ENCODE measurements at places on chromosomes 12 and 14.

GRCh38 chr12:59699421-59700152, 103.8 kb downstream of the SLC16A7 start:
- DNase-seq, result no peak

- DNase-seq, result no peak
Measured at GRCh38 chr14:99523704-99524055, 42.5 kb downstream of the CCNK start.

DNA sequence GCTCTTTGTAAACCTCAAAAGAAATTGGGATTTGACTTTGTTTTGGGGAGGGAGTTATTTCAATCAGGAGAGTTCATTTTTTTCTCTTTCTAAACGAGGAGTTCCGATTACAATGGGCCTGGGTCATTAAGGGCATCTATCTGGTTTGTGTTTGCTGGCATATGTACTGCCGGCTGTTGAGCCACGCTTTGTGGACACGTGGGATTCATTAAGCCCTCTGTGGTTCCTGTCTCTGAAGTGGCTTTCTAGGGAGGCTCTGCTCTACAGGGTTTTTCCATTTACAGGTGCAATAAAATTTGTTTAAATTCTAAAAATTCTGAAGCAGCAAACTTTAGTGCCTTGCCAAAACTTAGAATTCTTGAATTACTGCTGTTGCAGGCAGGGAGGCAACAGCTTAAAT, 57.9 kb downstream of the GNS start:
- DNase-seq, result no peak

DNA sequence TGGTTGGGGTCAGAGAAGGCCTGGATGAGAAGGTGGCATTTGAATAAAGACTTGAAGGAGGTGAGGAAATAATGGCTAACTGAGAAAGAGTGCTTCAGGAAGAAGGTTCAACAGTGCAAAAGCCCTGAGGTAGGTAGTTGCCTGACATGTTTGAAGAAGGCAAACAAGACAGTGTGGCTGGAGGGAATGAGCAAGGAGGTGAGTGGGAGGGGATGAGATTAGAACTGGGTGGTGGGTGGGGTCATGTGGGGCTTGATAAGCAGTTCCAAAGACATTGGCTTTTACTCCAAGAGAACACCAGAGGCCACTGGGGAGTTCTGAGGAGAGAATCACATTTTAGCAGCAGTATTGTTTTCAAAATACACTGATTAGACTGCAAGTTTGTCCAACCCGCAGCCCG, 50.5 kb downstream of the HSPB8 start:
- no peak for DNase-seq

DNA sequence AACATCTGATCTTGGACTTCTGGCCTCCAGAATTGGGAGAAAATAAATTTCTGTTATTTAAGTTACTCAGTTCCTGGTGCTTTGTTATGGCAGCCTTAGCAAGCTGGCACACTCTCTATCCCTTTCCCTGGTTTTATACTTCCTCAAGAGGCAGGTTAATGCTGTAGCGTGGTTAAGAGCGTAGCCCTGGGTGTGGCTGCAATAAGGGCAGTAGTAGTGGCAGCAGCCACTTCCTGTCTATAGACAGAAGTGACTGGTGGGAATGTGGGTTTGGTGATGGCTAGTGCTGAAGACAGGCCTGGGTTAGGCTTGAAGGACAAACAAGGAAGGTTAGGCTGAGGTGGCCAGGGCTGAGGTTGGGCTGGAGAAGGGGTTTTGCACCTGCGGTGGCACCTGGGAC, 3.6 kb upstream of the LGALS3 start:
- DNase-seq, result no peak

DNA sequence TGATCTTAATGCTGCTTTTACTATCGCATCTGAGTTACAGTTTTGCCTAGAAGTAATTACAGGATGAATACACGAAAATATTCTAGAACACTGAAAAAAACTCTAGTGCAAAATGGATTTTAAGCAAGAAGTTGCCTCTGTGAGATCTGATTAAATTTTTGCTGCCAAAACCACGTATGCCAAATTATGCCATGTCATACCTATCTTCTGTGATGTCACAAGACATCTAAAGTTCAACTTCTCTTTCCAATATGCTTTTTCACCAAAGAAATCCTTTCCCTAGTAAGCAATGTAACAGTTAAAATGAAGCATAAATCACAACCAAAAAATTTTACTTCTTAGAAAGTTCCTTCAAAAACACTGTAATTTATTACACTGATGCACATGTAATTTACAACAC, 39.6 kb downstream of the HECTD4 start:
- DNase-seq, result no peak

- DNase-seq, result no peak
Measured at GRCh38 chr12:120646044-120646443, 5.6 kb downstream of the CABP1 start.

DNA sequence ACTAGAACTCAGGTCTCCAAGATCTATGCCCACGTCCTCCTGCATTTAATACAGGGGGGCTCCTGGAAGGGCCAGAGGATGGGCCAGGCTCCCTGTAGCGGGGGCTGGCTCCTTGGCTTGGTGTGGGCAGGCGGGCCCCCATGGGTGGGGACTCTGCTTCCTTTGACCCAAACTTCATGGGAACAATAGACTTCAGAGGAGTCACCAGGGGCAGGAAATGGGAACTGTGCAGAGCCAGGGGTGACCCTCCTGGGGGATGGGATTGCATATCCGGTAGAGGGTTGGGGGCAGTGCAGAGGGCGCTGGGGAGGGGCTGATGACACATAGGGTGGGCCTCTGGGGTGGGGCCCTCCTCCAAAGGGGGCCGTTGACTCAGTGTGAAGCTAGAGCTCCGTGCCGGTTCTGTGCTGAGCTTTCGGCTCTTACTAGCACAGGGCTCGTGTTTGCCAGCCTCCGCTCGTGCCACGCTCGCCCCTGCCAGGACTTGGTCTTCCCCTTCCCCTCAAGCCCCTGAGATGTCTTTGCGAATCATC, 4.6 kb downstream of the TEAD4 start:
- DNase-seq, result no peak

GRCh38 chr14:23708343-23708742, 72.2 kb downstream of the DHRS2 start:
- DNase-seq, result no peak

DNA sequence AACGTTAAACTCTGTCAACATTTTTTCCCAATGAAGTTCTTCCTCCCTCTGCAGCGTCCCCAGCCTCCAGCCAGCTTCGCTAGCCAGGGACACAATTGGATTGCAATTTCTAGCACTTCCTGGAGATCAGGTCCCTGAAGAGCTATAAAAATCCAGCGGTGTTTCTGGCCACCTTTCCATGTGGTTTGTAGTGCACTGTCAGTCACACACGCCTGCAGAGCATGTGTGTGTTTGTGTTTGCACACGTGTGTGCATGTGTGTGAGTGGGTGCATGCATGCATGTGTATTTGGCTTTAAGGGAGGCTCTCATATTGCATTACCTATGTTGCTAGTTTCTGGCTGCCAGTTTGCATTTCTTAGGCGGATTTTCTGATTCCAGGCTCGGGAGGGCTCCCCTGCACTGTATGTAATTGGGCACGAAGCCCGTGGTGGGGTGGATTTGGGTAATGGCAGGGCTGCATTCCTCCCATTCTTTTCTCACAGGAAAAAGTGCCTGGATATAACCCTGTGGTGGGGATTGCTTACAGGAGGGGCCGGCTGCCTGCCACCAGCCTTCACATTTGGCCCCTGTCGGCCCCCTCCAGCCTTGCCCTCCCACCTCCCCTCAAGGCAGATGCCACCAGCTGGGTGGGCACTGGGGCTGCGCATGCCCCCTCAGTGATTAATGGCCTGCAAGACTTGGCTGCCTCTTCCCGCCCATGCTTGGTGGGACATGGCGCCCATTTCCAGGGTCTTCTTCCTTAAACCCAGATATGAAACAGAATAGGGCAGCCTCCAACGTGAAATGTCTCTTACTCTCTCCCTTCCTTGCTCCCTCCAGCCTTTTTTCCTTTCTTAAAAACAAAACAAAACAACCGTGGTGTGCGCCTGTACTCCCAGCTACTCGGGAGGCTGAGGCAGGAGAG, 74.0 kb downstream of the TSPAN9 start:
- no peak for DNase-seq

DNA sequence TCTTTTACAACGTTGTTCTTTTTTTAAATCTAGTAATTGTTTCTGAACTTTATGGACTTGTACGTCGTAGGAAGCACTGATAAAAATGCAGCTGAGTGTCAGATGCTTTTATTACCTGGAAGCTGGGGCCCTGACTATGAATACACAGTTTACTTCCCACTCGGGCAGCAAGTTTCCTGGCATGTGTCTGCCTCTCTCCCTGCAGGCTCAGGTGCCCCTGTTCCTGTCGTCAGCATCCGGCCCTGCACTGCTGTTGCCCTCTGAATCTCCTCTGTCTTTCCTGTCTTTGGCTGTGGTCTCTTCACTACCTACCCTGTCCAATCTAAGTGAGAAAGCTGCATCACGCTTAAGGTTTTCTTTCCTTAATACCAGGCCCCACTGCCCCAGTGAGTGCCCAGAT, 75.8 kb downstream of the PELI2 start:
- no peak for DNase-seq

DNA sequence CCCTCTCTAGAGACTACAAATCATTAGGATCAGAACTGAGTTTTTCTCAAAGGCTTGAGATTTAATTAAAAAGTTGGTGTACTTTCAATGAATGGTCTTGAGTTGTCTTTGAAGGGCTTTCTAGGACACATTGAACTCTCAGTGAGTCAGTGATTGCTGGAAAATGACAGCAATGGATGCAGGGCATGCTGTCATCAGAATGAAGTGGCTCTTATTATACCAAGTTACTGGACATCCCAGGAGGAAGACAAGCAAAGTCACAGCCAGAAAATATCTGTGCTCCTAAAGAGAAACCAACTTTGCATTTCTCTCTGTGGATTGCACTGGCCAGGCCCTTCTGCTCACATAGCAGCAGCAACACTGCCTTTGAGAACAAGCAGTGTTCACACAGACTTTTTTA, 112.6 kb downstream of the PRIMA1 start:
- no peak for DNase-seq

GRCh38 chr12:15522574-15523187, 200.4 kb downstream of the PTPRO start:
- no peak for DNase-seq

DNA sequence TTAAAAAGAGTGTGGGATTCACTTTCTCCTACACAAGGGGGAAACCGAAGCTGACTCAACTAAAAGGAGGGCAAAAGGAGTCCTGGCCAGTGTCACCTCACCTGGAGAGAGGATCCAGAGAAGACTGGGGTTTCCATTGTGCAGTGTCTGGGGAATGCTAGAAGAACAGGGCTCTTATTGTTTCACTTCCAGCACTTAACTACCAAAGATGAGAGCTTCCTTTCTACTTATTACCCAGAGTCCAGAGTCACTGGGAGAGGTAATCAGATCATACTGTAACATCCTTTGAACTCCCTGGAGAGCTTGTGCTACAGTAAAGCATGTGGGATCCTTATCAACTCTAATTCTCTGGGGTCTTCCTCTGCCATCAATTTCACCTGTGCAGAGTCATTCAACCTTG, 148.4 kb upstream of the BCL2L14 start:
- DNase-seq, result no peak

Data from stimulated activated naive CD4-positive, alpha-beta T cell (primary cell).